ENCODE measurements at places on chromosomes 6 and 20.

DNA sequence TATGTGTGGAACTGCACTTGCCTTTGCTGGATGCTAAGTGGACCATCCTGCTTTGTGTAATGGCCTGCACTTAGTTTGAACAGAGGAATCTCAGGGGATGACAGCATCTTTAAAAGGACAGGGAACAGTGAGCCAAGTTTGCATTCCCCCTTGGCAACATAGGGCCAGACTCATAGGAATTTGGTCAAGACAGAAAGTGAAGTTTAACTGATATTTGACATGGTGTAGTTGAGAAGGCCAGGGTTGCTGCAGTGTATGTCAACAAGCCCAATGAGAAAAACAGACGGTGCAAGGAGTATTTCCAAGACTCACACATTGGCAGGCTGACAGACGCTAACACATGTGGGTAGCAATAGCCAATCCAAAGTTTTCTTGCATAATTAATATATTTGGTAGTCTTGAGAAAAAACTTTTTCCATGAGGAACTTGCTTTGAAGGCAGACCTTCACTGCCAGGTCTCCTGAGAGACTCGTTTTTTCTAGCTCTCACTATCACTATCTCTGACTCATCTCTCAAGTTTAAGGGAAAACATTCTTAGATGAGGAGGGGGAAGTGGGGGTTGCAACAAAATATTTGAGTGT is 213.8 kb downstream of the IBTK start:
- DNase-seq: no peak

GRCh38 chr20:48734104-48734749 is 93.6 kb downstream of the PREX1 start:
- no peak for DNase-seq

- DNase-seq: no peak
Measured at GRCh38 chr6:143038833-143039232, 21.9 kb upstream of the AIG1 start.

DNA sequence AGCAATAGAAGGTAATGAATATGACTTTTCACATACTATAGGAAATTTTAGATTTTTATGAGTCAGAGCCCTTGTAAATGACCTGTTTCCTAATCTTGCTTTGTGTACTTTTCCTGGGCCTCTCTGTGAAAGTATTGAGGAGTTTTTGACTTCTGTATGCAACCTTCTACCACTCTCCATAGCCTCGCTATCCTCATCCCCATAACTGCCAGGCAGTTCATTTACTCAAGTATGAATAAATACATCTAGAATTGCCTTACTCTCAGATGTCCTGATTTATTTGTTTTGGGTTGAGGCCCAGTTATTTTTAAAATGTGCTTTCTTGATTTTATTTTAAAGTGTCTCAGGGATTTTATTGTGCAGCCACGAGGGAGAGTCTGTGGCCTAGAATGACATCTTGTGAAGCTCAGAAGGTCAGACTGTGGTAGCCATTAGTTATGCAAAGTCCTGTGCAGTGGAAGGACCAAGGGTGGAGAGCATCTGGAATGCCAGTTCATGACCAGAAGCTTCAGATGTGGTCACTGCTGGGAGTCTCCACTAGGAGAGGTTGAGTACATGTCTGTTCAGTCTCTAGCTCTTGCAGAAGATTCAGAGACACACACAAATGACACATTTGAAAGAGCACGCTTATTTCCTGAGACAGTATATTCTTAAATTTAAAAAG is 346.2 kb upstream of the IMPG1 start:
- no peak for DNase-seq

GRCh38 chr20:59139998-59140397 is 23.6 kb upstream of the ZNF831 start:
- no peak for DNase-seq

- DNase-seq: no peak
Measured at GRCh38 chr6:166052837-166053236, 114.8 kb downstream of the TBXT start.

DNA sequence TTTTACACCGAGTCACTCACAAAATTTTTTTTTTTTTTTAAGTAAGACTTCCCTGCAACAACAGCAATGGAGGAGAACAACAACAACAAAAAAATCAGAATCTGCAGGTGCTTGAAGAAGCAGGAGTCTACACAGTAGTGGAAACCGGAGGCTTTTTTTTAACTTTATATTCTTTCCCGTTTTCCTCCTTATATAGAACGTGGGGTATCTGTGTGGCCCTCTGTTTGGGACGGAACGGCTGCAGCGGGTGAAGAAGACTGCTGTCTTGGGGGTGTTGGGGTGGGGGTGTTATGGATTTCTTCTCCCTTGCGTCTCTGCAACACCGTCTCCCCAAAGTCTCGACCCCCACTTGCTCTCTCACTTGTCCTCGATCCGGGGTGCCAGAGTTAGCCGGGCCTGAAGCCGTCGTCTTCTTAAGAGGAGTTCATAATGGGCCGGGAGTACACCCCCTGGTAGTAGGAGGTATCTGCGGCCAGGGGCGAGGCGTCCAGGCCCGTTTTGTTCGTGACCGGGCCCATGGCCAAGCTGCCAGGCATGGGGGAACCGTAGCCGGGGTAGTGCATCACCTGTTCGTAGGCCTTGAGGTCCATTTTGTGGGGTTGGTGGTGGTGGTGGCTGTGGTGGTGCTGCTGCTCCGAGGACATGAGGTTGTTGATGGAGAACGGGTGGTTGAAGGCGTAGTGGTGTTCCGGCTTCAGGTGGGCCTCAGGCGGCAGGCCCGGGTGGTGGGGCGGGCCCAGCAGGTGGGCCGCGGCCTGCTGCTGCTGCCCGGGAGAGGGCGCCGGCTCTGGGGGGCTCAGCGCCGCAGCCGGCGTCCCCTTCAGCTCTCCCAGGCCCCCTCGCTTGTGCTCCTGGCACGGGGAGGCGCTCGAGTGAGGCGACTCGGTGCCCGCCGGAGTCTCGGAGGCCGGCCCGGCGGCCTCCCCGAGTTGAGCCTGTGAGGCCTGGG is 2.7 kb downstream of the FOXA2 start:
- DNase-seq: no peak

GRCh38 chr6:170584954-170585498 is 589 bp upstream of the PDCD2 start:
- no peak for DNase-seq

- no peak for DNase-seq
Measured at GRCh38 chr6:19502301-19502700, 334.9 kb upstream of the ID4 start.
